Ascending aorta (tissue), 2 donors: ENCODE measurements at places on chromosomes 6 and 20.
A peak's percentile ranks its signal among the peaks of the same experiment; 100 is the strongest.

GRCh38 chr6:33908025-33908424 is 104.2 kb upstream of the MLN start:
- DNase-seq: no peak

GRCh38 chr6:30885999-30886896 is 1.9 kb downstream of the DDR1 start:
- peak; percentile 65 for DNase-seq

DNA sequence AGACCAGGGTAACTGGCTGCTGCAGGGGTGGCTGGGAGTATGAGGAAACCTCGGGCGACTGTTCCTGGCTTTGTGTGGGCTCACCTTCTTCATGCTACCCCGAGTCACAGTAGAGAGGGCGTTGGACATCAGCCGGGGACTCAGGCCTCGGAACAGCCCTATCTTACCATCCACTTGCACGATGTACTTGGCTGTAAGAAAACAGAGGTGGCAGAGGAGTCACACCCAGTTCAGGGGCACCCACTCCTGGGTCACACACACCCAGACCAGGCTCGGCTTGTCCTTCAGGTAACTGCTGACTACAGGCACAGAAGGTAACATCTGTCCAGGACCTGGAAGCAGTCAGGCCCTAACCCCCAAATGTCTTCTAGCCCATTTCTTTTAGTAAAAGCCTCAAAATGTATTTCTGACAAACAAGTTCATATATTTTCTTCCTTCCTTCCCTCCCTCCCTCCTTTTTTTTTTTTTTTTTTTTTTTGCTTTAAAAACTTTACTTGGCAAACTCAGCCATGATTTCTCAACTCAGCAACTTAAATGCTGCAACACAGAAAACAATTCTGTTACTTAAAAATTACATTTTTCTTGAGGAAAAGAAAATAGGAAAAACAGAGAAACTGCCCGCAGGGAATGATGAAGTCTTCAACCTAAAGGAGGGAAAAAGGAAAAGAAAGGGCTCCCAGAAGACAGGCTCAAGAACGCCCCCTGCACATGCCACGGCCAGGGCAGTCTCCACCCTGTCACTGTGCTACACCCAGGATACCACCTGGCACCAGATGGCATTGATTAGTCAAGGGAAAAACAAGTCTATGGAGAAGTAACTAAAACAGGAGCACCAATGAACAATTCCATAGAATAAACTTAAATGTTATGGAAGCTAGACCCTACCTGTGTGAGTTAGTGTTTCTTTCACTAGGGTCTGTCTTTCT is 7.3 kb downstream of the MTCH1 start:
- DNase-seq: no peak

DNA sequence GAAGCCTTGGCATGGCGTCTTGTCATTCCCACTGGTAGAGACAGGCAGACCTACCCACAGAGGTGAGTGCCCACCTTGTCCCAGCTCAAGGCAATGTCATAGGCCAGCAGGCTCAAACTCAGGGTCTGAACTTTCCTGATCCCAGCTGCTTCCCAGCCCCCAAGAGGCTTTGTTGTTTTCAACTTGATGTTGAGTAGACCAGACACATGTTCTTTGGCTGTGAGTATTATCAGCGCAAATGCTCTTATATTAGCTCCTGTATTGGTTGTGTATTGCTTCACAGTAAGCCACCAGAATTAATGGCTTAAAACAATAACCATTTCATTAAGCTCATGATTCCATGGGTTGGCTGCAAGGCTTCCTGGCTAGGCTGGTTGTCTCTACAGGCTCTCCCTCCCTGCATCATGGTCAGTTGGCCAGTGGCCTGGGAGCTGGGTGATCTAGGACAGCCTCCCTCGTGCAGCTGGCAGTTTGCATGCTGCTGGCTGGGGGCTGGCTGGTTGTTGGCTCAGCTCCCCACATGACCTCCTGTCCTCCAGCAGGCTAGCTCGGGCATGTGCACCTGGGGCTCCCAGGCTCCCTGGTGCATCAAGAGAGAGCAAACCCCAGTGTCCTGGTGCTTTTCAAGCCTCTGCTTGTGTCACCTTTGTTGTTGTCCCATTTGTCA is 21.6 kb downstream of the TOX2 start:
- DNase-seq: no peak

GRCh38 chr6:97081010-97081590 is 156.6 kb downstream of the KLHL32 start:
- DNase-seq: no peak

GRCh38 chr6:122702841-122703240 is 76.7 kb upstream of the FABP7 start:
- DNase-seq: no peak

- DNase-seq: no peak
Observed at GRCh38 chr6:135118134-135118730, 62.9 kb upstream of the MYB start.

DNA sequence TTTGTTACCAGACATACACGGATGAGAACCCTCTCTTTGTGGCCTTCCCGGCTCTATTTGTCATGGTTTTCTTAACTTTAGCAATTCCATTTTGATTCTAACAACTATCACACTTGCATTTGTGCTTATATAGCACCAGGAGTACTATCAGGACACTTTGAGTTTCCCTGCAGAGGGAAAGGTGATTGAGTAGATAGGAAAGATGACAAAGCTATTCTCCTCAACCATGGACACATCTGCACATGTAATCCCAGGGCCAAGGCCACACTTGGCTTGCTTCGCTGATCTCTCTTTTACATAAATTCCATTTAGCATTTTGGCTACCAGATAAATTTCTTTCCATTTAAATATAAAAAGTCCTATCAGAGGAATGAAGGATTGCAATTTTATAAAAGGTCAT is 23.3 kb upstream of the CFAP206 start:
- DNase-seq: no peak

DNA sequence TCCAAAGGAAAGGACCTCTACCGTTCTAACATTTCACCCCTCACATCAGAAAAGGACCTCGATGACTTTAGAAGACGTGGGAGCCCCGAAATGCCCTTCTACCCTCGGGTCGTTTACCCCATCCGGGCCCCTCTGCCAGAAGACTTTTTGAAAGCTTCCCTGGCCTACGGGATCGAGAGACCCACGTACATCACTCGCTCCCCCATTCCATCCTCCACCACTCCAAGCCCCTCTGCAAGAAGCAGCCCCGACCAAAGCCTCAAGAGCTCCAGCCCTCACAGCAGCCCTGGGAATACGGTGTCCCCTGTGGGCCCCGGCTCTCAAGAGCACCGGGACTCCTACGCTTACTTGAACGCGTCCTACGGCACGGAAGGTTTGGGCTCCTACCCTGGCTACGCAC is 18.8 kb downstream of the PRDM1 start:
- no peak for DNase-seq

- DNase-seq: no peak
Observed at GRCh38 chr20:32484225-32484957, 100.7 kb downstream of the NOL4L start.

DNA sequence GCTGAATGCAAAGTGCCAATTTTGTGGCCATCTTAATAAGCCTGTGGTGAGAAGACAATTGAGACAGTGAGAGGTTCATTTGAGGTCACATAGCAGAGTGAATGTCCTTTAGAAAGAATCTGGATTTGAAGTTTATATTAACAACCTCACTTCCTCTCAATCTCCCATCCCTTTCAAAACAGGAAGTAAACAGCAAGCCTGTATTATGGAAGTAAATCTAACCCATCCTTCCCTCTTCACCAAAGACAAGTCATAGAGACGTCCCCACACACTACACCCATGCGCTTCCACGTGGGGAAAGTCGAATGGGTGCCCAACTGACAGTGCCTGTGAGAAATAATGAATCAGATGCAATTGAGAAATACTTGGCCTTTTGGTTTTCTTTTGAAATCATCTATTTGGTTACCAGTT is 28.8 kb upstream of the CCND3 start:
- peak; percentile 28 for DNase-seq

DNA sequence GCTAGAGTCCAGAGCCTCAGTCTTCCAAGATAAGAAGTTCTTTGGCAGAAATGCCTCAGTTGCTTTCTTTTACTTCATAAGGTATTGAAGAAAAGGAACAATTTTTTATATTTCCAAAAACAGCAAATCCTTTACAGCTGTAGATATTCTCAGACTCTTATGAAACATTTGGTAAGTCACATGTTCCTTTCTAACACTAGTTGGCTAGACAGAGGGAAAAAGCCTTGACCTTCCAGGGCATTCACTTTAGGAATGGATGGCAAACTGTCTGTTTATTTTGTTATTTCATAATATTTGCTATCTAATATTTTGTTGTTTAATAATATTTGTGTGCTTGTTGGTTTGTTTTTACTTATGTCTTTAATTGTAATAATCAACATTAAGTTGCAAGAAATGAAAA is 140.8 kb downstream of the PTPRK start:
- DNase-seq: no peak

DNA sequence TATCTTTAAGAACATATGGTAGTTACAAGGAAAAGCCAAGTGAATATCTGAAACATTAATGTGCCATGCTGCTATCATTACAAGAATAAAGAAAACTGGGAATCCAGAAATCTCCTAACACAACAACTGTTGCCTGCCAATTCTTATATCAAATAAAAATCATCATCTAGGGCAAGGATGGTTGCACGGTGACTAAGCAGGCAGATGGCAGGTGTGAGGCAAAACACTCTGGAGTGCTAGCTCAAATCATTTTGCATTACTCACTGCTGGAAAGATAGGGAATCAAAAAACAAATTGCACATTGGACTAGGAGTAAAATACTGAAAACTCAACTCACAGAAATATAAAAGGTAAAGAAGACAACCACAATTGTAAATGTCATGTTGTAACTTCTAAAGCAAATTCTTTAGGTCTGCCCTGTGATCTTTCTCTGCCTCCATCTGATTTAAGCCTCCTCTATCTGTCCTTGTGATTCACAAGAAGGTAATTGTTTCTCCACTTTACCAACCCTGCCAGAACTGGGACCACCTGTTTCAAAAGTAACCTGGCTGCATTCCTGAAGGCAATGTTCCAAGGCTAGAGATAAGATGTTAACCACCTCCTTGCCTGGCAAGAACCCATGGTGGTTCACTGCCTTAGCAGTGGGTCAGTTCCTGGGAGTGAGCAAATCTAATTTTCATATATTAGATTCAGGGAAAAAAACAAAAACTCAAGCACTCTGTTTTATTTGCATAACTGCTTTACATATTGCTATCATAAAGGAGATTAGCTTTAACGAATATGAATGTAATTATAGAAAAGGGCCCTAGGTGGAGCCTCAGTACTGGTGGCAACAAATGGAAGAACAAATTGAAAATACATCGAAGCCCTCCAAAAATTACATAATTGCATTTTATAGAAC is 33.1 kb upstream of the LCA5 start:
- DNase-seq: no peak

- no peak for DNase-seq
Observed at GRCh38 chr6:125784365-125784764, 6.4 kb upstream of the NCOA7 start.

DNA sequence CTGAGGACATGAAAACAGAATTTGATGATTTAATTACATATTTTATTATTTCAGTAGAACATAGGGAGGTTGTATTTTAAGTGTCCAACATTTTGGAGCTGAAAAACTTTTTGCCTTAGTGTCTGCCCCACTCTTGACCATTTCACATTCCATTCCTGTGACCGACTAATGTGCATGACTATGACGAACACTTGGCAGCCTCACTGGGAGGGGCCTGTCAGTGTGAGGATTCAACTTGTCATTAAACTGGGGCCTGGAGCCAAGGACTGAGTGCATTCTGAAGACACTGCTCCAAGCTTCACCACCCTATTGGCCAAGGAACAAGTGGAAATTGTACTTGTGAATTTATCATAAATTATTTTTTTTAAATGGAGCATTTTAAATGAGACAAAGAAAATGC is 661.3 kb downstream of the BCKDHB start:
- peak; percentile 72 for DNase-seq

- no peak for DNase-seq
Observed at GRCh38 chr6:140684776-140685550, 1310.5 kb upstream of the CITED2 start.
